AG20443 (cell line): ENCODE measurements at places on chromosomes 7 and 10.
A peak's percentile ranks its signal among the peaks of the same experiment; 100 is the strongest.

GRCh38 chr7:139131601-139132041 lies 22.1 kb upstream of the ZC3HAV1 start:
- DNase-seq = no peak

DNA sequence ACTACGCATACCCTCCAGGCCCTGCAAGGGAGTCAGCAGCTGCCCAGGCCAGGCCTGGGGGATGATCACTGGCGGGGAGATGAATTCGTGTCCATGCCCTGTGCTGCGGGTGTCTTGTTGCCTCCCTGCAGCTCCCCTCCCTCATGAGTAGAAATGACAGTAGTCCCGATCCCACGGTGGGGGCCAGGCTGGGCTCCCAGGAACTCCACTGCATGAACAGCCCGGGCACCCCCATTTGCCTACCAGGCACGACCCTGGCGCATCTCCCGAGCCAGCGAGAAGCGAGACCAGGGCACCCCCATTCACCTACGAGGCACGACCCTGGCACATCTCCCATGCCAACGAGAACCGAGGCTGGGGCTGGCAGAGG lies 246.5 kb downstream of the ELFN1 start:
- no peak for DNase-seq

GRCh38 chr7:127536741-127537140 lies 48.7 kb downstream of the GCC1 start:
- DNase-seq = peak; percentile 29

GRCh38 chr7:105003275-105003674 lies 10.7 kb upstream of the KMT2E start:
- peak; percentile 22 for DNase-seq

DNA sequence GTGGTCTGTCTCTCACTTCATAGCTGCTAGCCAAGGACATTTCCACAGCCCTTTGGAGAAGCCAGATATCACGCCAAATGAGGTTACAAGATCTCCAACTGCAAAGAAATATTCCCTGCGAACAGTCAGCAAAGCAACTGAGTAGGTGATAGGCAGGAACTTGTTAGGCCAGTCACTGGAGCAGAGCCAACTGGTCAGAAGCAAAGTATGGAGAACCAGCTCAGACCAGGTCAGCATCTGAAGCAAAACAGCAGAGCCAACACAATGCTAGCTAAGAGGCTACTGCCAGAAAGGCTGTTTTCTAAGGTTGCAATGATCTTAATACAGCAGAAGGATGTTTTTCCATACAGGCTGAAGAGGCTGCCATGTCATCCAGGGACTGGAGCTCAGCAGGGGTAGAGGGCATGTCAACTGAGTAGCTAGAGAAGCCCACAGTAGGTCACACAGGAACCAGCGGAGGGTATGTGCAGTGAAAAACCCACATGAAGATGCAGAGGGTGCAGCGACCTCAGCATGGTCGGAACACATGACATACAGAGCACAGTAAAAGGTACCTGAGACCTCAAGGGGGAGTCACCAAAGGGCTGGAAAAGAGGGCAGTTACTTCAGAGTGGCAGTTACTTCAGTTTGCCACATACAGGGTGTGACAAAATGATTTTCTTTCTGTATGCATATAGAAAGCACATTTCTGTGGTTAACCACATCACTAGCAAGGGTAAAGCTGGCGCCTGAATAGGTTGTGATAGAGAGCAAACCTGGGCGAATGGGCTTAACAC lies 8.9 kb downstream of the SEC31B start:
- no peak for DNase-seq

GRCh38 chr7:101018271-101019167 lies 1.4 kb upstream of the MUC17 start:
- peak; percentile 19 for DNase-seq

DNA sequence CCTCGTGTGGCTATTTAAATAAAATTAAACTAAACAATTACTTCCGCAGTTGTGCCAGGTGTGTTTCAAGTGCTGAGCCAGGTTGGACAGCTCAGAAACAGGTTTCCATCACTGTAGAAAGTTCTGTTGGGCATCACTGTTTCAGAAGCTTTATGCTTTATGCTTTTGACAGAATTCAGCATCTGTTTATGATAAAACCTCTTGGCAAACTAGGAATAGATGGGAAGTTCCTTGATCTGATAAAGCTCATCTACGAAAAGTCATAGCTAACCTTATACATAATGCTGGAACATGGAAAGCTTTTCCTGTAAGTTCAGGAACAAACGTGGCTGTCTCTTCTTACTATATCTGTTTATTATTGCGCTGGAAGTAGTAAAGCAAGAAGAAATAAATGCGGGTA lies 143.4 kb downstream of the DOCK1 start:
- no peak for DNase-seq

DNA sequence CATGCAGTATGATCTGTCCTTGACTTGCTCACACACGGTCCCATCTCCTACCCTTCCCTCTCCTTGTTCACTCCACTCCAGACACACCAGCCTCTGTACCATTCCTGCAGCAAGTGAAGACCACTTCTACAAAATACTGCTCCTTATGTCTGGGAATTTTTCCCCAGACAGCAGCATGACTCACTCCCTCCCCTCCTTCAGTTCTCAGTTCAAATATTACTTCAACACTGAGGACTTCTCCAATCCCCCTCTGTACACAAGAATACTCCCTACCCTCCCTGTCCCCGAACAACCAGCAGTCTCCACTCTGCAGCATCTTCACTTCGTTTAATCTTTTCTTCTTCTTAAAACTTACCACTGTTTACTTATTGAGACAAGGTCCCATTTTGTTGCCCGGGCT lies 474.0 kb downstream of the GPAM start:
- DNase-seq = peak; percentile 16

- no peak for DNase-seq
Measured at GRCh38 chr10:104456802-104457542, 103.3 kb downstream of the CFAP58 start.

DNA sequence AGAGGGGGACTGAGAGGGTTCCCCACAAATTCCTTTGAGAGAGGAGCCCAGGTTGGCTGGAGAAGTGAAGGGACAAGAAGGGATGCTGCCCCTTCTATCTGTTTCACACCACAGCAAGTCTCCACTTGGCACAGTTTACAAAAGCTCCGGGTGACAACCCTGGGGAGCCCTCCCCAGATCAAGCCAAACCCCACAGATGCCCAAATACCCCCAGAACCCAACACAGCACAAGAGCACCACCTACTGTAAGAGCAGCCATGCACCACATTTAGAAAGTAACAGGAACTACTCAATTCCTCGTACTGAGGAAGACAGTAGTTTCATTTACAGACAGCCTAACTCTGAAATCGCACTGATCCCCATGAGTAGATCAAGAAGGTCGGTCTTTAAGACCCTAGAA lies 67.8 kb upstream of the ATP6V0A4 start:
- no peak for DNase-seq

DNA sequence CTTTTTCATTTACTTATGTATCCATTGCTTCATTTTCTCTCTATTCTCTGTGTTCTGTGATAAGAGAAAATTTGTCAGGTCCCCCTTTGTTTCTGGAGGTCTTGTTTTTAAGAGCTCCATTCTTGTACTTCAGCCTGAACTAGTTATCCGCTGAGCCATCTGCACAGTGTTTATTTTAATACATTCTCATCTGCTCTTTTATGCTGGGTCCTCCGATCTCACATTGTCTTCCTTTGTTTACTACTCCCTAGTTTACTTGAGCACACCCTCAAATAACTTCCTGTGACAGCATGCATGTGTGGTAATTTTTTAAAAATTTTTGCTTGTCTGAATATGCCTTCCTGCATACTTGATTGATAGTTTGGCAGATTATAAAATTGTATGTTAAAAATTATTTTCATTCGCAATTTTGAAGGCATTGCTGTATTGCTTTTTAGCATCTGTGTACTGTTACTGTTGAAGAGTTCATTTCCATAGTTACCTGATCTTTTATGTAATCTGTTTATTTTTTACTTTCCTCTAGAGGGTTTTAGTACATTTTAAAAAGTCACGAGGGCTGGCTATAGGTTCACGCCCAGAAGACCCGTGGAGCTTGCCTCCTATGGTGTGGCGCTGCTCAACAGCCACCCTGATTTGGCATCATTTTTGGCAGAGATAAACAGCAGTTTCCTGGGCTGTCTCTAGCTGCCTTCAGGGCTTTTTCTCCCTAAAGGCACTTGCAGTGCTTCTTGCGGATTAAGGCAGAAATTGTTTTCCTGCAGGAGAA lies 31.9 kb downstream of the RSBN1L start:
- DNase-seq = peak; percentile 22

GRCh38 chr7:66213637-66214036 lies 8.5 kb downstream of the TPST1 start:
- DNase-seq = peak; percentile 17

DNA sequence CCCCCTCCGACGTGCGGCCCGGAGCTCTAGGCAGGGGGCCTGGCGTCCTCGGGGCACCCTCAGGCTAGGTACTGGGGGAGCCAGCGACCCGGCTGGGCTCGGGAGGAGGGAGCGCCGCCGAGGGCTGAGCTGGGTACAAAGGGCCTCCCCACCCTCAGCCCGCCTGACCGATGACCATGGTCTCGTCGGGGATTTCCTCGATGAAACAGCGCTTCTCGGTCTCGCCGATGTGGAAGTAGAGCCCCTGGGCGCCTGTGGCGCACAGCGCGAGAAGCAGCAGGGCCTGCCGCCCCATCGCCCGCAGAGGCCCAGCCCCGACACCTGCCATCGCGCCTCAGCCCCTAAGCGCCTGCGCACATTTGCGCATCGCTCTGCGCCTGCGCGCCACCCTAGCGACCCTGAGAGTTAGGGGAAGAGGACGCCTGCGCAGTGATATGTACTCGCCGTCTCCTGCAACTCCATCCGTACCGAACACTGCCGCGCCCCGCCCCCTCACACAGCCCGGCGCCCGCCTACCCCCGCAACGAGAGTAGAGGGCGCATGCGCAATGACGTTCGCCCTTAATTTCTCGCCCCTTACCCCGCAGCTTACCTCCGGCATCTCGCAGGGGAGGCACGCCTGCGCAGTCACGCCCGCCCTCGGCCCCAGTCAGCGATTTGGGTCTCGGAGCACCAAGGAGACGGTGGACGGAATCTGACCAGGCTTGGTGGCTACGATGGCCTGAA lies at the start of gene TMED4:
TSS of gene TMED4 (minus strand) at position 353 of the 725 bp plus-strand sequence. CDS start at position 328, 25 bp downstream.
- DNase-seq = peak; percentile 100

DNA sequence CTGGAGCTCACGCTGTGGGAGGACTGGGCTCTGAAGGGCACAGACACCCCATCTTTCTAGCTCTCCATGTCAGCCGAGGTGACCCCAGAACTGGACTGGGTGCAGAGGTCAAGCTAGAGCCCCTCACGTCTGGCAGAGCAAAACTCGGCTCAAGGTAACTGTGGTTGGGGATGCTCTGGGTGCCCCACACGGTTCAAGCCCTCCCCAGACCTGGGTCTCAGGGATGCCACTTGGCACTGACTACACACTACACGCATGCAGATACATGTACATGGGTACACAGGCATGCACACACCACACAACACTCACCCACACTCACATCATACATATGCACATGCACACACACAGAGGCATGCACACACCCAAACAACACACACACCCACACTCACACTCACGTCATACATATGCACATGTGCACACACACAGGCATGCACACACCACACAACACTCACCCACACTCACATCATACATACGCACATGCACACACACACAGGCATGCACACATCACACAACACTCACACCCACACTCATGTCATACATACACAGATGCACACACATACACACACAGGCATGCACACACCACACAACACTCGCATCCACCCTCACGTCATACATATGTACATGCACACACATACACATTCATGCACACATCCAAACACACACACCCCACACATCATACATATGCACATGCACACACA lies 219.3 kb downstream of the DNAJB6 start:
- DNase-seq = no peak

DNA sequence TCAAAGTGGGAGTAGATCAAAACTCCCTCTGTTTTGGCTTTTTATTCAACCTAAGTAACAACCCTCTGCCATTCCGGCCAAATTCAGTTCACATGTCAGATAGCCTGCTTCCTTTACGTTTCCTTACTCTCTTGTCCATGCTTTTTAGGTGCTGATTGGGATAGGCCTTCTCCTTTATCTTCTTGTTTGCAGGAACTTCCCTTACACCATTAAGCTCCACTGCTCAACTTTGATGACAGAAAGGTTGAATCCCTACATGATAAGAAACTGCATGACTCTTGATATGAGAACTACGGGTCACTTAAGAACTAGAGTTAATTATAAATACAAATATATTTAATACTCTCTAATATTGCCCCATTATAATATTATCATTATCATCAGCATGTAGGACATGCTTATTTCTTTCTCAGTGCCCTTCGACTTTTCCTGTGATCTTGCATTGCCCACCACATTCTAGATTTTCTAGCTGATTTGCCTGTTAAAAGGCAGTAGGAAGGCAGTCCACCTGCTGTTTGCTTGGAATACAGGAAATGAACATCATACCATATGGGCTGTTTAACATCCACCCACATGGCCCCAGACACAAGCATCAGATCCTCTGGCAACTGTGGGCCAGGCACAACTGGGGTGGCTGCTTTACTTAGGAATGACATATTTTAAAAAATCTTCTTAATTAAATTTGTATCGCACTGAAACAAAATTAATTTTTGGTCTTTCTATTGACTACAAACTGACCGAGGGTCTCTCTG lies 59.7 kb upstream of the CCDC6 start:
- DNase-seq = no peak

GRCh38 chr7:26789481-26790184 lies 74.8 kb downstream of the SKAP2 start:
- DNase-seq = no peak

- peak; percentile 97 for DNase-seq
Measured at GRCh38 chr7:99504281-99504602, 220 bp upstream of the ZKSCAN5 start.

- DNase-seq = no peak
Measured at GRCh38 chr10:12615296-12616220, 266.2 kb downstream of the CAMK1D start.

DNA sequence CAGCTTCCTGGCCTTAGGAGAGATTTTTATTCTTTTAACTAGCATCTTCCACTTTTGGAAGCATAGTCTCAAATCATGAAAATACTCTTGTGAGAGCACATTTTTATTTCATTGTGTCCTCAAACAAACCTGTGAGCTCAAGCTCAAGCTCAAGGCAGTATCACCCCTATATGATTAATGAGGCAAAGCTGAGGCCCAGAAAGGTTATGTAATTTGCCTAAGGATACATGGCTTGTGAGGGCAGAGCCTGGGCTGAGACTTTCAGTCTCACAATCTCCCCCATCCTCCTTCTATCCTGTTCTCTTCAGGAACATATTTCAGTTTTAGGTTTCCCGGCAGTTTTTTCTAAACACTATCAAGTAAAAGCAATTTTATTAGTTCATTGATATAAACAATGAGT lies 359.5 kb downstream of the PTEN start:
- DNase-seq = no peak

- peak; percentile 11 for DNase-seq
Measured at GRCh38 chr10:100934084-100934659, 21.4 kb downstream of the SLF2 start.
